Thoracic aorta (tissue), 2 donors: ENCODE measurements at places on chromosomes 16 and 17.

GRCh38 chr16:89020925-89021595 is 44.1 kb upstream of the CBFA2T3 start:
- no peak for DNase-seq

GRCh38 chr17:72264682-72265405 is 144.0 kb downstream of the SOX9 start:
- no peak for DNase-seq

DNA sequence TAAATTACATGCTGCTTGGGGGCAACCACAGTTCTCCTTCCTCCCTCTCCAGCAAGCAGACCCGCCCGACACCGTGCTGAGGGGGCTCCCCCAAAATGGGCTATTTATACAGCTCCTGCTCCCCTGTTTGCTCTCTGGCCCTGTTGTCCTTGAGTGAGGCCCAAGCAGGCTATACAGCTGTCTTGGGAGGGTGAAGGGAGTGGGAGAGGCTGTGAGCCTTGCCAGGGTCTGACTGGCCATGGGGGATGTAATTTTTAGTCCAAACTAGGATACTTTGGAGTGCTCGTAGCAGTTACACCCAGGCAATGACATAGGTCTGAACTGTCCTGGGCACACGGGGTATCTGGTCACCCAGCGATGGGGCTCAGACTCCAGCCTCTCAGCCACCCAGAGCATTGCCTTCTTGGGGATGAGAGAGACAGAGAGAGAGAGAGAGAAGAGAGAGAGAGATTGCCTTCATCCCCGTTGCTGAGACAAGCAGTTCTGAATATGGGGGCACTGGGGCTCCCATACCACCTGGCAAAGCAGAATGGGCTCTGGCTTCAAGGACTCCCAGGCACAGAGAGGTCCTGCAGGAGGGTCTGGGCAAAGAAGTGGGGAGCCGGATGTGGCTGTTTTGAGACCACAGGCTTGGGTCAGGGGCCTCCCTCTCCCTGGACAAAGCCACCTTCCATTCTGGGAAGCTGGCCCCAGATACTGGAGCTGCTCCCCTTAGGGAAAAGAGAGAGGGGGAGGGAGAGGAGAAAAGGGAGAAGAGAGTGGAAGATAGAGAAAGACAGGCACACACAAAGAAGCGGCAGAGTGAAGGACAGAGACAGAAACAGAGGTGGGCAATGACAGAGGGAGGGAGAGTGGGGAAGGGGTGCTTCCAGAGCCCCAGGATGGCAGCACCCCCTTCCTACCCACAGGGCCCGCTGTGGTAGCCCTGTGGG is 10.7 kb upstream of the TMEM92 start:
- no peak for DNase-seq

- DNase-seq, result no peak
Measured at GRCh38 chr17:33447090-33447489, 154.0 kb upstream of the ASIC2 start.

- DNase-seq, result no peak
Measured at GRCh38 chr16:57734308-57734924, 1.2 kb upstream of the KATNB1 start.

- DNase-seq, result no peak
Measured at GRCh38 chr16:31108035-31108793, at the start of gene BCKDK. Gene BCKDK (plus strand): TSS chr16:31108386. CDS start chr16:31109224, 838 bp downstream.

- DNase-seq, result no peak
Measured at GRCh38 chr16:23428351-23428750, 24.6 kb downstream of the COG7 start.

GRCh38 chr17:15175356-15175755 is 89.8 kb downstream of the PMP22 start:
- DNase-seq, result no peak

DNA sequence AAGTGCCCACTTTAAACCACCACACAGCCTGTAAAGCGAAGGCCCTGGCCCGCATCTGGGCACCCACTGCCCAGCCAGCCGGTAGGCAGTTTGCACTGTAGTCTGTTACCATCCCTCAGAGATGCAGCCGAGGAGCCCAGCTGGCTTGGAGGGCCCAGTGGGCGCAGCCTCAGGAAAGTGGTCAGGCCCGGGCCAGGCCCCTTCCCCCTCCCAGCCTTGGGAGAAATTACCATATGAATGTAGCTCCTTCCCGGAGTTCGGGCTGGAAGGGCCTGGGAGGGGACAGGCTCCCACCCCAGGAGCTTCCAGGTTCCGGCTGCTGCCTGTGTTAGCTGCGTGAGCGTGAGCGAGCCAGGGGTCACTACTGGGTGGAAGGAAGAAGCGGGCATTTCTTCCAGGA is 325.4 kb downstream of the SEC14L1 start:
- DNase-seq, result no peak

GRCh38 chr17:19397556-19398041 is 10.6 kb upstream of the MFAP4 start:
- no peak for DNase-seq
